ENCODE measurements at places on chromosomes 6 and 20. TPM values are rescaled to one million over a fixed set of nuclear protein-coding genes. Genes with fewer than 3 reads are reported as not detected.

Gene ARHGAP40
- not detected for total RNA-seq

GRCh38 chr6:64330694-64331307 lies 695.2 kb downstream of the PHF3 start:
- DNase-seq: peak; percentile 33

Gene THBD
- not detected for total RNA-seq

Gene LY6G6C
- total RNA-seq: not detected

Gene OR2B6
- total RNA-seq: not detected

Gene SPATA2
- total RNA-seq: 8.2 TPM

- DNase-seq: no peak
Observed at GRCh38 chr6:167791780-167792478, 34.8 kb upstream of the AFDN start.

Gene WASF1
- 0.46 TPM for total RNA-seq

Gene LAMA5
- total RNA-seq: 0.64 TPM

Gene SIRPG
- 90.1 TPM for total RNA-seq

Gene COL11A2
- 1.4 TPM for total RNA-seq

Gene RAB44
- 0.08 TPM for total RNA-seq

DNA sequence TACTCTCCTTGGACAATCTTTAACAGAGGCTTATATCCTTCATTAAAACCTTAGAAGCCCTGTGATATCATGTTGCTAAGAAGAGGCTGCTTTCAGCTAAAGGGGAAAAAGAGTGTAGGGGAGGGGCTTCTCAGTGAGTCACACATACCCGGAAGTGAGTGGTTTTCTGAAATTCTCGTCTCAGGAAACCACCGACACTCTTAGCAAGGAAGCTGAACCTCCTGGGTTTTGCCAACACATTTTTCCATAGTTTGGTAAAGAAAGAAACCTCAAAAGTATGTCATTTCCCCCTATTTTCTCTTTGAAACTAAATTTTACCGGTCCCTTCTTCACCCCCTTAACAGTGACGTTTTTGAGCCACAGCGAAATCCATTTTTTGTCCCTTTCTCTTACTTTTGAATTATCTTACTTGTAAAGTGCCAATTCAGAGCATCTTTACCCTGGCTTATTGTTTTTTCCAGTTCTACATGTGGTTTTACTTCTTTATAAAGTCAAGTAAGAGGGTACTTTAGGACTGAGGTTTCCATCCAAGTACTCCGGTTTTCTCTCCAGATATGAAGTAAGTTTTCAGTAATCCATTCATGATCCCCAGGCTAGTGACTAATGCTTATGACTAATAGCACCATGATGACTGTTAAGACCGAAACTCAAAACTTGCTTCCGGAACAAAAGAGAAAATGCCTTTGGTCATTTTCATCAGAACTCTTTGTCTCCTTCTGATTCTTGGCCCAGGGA lies 219.3 kb downstream of the ARHGAP18 start:
- DNase-seq: peak; percentile 74

Gene SLC22A23
- 1.3 TPM for total RNA-seq

Gene COL9A1
- not detected for total RNA-seq

Gene DEFB113
- total RNA-seq: not detected

DNA sequence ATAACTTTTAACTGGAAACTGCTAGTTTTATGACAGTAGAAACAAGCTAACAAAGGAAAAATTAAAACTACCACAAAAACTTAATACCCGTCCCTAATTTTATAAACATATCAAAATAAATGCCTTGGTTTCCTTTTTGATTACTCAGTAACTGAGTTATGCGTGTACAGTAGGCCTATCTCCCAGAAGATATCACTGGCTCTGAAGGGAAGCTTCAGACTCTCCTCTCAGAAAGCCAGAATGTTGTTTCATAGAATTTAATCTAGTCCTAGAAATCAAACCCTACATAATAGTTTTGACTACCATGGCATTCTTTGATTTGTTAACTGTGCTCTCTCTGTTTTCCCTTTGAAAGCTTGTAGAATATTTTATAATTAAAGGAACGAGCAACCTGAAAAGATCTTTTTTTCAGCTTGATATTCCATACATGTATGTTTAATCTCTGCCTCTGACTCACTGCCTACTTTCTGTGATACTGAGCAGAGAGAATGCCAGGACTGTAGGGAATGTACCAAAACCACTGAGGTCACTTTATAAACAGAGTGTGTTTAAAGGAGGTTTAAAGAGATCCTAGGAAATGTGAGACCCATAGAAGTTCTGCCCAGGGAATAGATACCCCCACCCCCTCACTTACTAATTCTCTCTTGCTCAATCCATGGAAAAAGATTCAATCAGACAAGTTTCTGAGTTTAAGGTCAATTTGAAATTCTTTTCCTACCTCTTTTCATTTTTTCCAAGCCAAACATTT lies 311.5 kb downstream of the HDGFL1 start:
- DNase-seq: no peak

DNA sequence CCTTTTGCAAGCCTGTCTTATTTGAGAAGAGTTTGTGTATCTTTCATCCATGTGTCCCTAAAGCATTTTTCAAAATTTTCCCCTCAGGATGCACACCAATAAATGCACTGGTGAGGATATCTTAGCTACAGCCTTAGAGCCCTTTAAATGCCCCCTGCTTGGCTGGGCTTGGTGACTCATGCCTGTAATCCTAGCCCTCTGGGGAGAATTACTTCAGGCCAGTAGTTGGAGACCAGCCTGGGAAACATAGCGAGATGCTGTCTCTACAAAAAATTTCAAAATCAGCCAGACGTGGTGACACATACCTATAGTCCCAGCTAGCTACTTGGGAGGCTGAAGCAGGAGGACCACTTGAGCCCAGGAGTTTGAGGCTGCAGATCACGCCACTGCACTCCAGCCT lies 33.8 kb upstream of the PLCB4 start:
- DNase-seq: no peak

DNA sequence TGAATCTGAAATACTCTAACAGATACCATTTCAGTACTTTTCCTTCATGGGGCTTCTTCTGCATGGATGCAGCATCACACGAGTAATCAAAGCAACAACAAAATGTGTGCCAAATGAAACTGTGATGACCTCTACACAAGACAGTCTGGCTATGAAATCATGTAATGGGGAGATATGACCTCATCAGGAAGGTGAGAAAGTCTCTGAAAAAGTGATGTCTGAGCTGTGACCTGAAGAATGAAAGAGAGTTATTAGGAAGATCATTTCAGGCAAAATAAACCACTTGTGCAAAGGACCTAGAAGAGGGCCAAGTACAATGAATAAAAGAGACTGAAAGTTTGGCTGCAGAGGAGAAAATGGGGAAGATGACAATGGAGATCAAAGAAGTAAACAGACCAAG lies 182.8 kb downstream of the PTPRK start:
- no peak for DNase-seq

Gene ENPP1
- total RNA-seq: 0.10 TPM

Gene CNR1
- not detected for total RNA-seq

DNA sequence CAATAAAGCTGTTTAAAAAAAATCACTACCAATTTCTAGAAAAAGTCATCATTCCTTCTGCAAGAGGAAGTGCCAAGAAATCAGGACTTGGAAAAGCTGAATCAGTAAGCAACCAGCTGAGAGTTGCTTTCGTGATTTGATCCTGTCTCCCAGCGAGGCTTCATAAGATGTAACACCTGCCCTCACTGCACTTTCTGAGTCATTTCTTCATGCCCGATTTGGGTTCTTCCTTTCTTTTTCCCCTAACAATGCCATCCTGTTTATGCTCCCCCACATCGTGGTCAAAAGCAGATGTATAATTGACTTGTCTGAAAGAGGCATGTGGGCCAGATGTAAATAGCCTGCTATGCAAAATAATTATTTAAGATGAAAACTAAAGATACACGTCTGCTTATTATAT lies 52.1 kb downstream of the RIPOR2 start:
- DNase-seq: no peak

Gene SNAI1
- total RNA-seq: not detected

DNA sequence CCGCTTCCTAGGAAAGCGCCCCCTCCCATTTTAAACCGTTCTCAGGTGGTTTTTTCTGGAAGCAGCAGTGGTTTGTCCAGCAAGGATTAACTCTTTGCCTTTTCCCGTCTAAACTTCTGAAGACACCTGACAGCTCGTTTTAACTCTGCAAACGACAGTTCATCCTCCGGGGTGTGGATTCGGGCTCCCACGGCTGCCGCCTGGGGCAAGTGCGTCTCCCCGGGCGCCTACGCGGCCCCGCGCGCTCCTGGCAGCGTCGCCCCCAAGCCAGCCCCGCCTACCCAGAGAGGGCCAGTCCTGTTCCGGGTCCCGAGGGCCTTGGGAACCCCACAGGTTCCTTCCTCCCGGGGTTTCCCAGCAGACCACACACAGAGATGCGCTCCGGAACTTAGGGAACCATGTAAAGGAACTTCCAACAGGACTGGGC lies 54.4 kb downstream of the PRR18 start:
- no peak for DNase-seq

Gene CEBPB
- 24.1 TPM for total RNA-seq

DNA sequence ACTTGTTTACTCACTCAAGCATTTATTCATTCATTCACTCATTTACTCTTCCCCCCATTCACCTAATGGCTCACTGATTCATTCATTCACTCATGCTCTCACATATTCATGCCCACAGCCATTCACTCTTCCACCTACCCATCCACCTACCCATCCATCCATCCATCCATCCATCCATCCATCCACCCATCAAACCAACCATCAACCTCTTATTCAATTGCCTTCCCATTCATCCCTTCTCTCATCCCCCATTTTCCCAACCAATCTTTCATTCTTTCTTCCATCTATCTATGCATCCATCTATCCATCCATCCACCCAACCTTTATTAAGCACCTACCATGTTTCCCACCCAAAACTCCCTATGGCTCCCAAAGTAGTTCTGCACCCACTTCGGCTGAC lies 1.6 kb upstream of the ARHGAP40 start:
- DNase-seq: no peak

GRCh38 chr6:25889877-25890853 lies 16.1 kb upstream of the SLC17A3 start:
- DNase-seq: peak; percentile 15

Gene TCF15
- not detected for total RNA-seq

Gene LRRN4
- not detected for total RNA-seq

- no peak for DNase-seq
Observed at GRCh38 chr20:22352019-22352418, 232.4 kb downstream of the FOXA2 start.
